ENCODE measurements at places on chromosomes 16 and 17.

DNA sequence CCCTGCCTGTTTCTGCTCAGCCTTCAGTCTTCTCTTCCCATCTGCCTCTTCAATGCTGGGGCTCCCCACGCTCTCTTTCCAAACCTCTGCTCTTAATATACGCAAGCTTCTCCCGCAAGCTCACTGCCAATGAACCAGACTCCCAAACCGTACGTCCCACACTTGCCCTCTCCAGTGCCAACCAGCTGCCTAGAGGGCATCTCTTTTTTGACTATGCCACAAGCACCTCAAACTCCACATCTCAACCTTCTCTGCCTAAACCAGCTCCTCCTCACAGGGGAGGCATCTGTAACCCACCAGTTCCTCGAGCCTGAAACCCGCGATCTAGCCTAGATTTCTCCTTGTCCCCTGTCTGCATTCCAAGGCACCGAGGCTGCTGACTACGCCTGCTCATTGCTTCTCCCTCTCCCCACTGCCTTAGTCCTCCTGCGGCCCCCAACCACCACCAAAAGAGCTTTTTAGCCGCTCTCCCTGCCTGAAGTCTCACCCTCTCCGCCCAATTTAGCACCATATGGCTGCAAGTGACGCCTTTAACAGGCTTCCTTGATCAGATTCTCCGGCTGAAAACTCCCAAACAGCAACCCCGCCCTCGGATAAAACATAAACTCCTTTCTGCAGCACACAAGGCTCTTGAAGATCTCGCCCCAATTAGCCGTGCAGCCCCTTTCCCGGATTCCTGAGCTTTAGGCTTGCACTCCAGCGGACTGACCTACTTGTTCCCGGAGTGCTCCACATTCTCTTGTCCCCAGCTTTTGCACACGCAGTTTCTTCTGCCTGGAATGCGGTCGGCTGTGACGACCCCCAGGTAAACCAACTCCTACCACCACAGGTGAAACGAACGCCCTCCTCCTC lies 1.5 kb downstream of the GGA2 start:
- DNase-seq: no peak

DNA sequence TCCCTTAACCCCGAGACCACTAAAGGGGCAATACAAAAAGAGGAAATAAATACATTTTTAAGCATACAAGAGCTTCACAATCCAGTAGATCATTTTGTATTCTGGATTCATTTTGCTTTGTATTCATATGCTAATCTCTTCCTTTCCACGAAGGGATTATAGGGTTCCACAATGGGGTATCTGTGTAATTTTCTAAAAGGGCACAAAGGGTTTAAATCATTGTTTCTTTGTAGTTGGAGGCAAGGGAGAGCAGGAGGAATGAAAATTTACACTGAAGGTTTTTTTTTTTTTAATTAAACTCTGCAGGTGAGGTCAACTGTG lies 592 bp upstream of the NUFIP2 start:
- no peak for DNase-seq

DNA sequence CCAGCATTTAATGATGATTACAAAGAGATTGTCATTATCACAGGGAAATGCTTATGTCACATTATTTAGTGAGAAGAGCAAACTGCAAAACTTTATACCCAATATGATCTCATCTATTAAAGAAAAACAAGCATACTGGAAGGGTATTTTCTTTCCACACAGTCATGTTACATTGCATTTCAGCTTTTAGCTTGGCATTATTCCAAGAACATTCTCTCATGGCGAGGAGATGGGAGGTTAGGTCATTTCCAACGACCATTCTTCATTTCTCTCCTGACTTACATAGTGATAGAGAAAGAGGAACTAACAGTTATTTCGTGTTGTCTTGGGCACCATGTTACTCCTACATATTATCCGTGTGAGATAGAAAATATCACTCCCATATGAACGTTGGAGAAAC lies 309.4 kb upstream of the XYLT1 start:
- DNase-seq: no peak

DNA sequence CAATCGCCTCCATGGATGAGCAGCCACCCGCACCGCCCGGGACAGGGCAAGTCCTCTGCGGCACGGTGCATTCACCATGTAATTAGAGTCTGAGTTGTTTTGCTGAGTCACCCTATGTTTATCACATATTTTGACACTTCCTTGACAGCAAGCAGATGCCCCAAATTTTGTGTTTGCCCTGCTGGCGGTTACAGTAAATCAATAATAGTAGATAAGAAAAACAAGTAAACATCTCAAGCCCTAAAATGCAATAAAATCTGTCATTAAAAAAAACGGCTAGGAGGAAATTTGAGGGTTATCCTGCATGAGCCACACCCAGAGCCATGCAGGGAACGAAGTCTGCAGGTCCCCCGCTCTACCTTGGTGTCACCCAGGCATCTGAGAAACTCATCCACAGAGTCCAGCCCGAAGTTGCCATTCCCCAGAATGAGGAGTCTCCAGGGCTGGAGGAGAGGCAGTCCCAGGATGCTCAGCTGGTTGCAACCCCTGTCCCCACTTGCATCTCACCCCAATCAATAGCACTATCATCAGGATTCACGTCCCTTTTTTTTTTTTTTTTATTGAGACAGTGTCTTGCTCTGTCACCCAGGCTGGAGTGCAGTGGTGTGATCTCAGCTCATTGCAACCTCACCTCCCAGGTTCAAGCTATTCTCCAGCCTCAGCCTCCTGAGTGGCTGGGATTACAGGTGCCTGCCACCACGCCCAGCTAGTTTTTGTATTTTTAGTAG lies 16.5 kb upstream of the ST6GALNAC1 start:
- DNase-seq: no peak

DNA sequence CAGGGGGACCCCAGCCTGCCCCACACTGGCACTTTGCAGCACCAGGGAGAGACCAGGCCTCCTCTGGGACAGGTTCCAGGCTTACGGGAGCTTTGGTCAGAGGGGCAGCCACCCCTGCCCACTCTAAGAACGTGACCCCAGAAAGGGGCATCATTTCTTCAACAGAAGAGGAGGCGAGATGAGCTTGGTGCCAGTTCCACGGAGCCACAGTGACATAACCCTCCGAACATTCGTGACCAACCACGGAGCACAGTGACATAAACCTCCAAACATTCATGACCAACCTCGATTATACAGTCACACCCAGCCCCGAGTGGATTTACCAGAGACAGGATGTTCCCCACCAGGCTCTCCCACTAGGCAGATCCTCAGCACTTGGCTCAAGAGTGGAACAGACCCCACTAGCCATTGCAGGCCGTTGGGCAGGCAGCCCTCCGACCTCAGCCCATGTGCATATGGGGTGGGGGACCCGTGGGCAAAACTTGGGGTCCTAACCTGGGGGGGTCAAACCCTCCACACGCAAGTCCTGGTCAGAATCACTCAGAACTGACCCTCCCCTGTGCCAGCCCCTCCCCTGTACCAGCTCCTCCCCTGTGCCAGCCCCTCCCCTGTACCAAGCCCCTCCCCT lies 112.9 kb downstream of the METRNL start:
- DNase-seq: no peak

DNA sequence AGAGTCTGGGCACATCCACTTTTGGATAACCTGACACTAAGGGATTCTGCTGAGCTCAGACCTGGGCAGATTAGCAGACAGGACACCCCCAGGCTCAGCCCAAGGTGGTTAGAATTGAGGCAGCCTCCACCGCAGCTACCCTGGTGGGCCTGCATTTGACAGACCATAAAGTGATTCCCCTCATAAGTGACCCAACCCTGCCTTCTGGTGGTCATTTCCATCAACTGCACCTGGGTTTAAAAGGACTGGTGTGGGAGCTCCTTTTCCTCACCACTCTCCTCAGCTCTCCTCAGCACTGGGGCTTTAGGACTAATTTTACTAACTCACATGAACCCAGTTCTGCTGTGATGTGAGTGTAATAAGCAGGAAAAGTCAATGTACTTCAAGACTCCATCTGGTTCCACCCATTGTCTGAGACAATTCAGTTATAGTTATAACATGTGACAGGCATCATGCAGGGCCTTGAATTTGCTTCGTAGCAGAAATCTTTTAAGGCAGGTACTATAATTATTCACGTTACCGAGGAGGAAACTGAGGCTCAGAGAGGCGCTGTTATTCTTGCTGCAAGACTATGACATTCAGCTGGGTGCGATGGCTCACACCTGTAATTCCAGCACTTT lies 42.5 kb downstream of the MYH3 start:
- DNase-seq: no peak

DNA sequence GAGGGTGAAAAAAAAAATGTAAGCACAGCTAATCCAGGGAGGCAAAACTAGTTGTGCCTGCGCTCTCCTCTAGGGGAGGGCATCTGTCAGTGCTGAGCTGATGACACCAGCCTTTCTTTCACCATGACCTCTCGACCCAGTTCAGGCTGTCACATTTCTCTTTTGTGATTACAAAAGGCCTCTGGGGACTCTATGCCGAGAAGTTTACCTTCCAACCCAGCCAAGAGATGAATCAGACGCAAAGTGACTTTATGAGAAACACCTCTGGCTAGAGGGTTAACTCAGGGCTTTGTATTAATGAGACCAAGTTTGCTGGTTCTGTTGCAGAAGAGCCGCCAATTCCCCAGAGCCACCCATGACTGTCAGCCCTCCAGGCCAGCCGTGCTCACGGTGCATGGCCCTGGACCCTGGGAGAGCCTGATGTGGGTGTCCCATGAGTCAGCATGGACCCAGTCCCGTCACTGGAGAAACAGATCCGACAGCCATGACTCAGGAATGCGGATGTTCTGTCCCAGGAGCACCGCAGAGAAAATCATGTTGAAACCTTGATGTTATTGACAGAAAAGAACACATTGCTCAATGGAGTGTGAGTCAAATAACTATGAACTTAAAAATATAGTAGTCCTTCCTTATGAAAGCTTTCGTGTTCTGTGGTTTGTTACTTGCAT lies 437.2 kb downstream of the HS3ST3B1 start:
- DNase-seq: no peak

DNA sequence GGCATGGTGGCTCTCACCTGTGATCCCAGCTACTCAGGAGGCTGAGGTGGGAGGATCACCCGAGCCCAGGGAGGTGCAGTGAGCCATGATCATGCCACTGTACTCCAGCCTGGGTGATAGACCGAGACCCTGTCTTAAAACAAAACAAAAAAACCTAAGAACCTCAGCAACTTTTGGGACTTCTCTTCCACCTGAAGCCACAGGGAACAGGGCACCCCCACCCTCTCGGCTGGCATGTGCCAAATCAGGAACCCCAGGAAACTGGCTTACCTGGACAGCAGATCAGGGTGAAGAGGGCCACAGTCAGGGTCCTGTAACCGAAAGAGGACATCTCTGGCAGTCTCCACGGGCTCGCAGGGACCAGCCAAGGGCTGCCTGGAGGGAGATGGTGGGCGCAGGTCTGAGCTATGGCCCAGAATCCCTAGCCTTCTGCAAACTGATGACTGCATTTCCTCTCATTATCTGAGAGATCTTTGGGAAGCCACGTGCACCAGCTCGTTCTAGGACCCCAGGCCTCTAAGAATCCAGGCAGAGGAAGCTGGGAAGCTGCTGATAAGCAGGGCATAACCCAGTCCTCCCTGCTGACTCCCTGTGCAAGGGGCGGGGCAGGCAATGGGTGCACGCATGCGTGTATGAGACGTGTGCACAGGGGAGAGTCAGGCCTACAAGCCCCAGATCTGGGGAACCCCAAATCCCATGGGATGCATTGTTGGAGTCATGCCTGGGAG lies 8.4 kb downstream of the PRR29 start:
- DNase-seq: no peak

GRCh38 chr17:17566896-17567513 lies 24.5 kb downstream of the PEMT start:
- no peak for DNase-seq

DNA sequence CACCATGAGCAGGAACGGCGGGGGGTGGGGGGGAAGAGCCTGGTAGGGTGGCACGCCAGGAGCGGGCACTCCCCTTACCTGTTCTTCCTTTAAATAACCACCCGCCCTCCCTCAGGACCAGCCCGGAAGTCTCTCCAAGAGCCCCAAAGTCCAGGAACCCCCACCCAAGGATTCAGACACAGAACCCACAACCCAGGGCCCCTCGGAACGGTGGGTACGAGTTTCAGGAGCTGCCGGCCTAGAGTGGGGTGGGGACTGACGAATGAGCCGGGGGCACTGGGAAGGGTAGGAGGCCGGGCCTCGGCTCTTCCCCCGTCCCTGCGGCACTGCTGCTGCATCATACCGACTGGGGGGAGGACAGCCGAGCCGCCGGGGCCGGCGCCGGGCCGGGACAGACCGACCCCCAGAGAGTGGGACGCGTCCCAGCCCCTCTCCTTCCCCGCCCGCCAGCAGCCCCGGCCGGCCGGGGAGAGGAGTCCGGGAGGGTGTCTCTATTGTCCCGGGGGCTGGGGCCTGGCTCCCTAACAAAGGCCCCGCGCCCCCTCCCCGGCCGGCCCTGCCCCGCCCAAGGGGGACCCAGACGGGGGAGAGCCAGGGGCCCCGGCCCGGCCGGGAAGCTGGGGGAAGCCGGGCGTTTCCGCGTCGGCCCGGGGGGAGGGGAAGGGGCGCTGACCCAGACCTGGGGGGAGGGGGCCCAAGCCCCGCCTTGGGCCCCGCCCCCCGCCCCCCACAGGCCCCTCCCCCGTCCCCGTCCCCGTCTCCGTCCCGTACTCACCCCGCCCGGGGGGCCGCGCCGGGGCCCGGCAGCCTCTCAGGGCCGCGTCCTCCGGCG lies 747 bp downstream of the ATXN7L3 start:
- no peak for DNase-seq

Measured in stimulated activated CD8-positive, alpha-beta memory T cell treated with anti-CD3 and anti-CD28 coated beads, Interleukin-15, amount 100 ng/mL, for 48 hours (primary cell).